ENCODE measurements at places on chromosomes 2 and 18.

DNA sequence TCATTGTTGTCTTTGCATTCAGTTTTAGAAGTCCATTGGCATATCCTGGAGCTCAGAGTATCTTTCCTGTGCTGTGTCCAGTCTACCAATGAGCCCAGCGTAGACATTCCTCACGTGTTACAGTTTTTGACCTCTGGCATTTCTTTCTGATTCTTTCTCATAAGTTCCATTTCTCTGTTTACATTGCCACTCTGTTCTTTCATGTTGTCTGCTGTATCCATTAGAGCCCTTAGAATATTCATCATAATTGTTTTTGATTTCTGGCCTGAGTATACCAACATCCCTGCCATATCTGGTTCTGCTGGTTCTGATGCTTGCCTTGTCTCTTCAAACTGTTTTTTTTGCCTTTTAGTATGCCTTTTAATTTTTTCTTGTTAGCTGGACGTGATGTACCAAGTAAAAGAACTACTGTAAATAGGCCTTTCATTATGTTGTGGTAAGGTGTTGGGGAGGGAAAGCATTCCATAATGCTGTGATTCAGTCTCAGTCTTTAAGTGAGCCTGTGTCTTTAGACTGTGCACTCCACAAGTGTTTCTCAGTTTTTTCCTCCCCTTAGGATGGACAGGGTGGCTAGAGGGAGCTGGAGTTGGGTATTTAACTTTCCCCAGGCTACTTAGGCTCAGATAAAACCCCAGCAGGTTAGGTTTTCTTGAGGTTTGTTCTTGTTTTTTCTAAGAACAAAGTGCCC, 35.6 kb downstream of the CEP192 start:
- DNase-seq, result no peak

DNA sequence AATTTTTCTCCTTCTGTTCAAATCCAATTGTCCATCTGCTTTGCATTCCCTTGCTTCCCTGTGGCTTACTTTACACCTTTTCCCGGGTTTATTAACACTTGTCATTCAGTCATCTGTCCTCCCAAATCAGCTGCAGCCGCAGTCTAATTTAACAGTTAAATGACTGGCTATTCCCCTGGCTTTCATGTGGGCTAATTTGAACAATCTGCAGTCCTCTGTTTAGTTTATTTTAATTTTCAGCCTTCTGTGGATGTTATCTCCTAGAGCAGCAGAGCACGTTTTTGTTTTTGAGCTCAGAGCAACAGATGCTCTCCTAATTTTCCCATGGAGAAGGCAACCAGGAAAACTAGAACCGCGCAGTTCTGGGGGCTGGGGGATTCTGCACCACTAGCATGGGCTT, 55.0 kb downstream of the MEP1B start:
- DNase-seq, result no peak

DNA sequence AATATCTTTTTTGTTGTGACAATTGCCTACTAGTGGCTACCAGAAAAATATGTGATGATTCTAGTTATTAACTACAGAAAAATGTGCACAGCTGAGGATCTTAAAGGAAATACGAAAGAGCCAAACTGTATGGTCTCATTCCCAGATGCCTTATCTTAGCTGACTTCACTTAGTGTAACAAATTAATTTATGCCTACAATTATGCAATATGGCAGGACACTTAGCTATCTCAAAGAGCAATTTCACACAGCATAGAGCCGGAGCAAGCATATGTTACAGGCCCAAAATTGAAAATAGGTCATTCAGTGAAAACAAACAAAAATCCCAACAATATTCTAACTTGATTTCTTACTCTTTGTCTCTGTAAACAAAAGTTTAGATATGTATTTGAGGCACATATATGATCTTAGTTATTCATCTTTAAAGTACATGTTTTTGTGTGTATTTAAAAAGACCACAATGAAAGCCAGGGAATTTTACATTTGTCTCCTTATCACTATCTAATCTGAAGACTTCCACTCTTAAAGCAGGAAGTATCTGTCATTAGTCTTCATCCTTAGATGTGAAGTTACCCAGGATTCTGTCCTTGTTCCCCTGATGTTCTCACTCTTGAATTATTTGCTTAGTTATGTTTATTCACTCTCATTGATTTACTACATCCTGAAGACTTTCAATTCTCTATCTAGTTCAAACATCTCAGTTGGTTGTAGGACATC, 1579.0 kb upstream of the NXPH2 start:
- DNase-seq, result no peak

GRCh38 chr2:70014959-70015358, 53.5 kb upstream of the ASPRV1 start:
- DNase-seq, result no peak

DNA sequence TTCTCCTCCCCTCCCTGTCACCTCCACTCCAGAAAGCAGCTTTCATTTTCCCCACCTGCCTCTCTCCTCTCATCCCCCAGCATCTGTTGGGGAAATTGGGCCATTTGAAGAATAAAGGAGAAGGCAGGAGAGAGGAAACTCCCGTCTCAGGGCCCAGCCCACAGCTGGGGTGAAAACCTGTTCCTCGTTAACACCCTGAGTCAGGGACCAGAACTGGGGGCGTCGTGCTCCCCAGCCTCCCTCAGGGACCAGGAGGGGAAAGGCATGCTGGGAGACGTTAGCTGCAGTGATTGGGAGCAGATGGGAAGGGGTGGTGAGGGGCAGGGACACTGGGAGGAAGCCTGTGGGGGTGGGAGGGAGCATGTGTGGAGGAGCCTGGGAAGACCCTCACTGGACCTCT, 251.3 kb downstream of the DYSF start:
- DNase-seq, result no peak

DNA sequence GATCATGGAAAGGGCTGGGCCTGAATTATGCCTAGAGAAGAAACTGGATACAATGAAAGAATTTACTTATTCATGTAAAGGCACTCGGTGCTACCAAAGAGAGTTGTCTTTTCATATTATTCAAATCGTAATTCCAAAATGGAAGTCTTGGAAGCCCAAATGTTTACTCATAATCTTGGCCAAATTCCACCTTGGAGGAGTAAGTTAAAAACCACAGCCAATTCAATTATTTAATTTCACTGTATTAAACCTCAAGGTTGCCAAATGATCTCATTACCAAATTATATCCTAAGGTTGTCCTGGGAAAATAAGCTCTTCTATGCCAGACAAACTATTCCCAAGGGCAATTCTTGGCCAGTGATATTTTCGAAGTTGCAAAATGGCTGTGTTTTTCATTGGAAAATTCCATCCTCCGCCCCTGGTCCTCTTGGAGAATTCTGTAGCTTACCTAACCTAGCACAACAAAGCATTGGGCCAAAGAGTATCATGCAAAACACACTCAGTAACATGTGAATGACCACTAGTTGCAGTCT, 11.1 kb upstream of the VPS4B start:
- DNase-seq, result peak; percentile 43

DNA sequence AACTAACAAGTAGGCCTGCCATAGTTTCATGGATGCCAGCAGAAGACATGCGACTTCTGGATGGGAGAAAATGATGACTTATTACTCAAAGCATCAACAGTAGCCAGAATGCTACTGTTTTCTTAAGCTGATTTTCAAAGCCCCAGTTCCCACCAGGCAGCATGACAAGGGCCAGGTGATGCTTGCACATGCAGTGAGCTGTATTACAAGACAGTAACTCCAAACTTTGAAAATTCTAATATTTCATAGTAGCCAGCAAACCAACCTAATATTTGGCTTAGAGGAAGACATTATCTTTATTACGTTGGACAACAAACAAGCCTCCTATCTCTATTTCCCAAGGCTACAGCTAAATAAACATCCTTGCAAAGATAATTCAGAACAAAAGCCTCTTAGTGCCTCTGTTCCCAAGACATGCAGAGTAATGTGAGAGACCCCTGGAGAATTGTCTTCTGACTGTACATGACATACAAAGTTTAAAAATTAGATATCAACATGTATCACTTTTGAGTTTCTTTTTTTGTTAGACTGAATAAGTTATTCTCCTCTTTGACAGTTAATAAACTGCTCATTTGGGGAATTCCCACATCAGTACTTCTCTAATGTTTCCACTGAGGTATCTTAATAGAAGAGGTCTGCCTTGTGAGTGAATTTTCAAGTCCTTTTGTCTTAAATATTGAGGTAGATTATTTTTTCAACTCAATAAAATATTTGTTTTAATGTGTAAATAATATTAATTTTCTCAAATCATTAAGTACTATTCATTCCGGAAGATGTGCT, 367.6 kb upstream of the CWC22 start:
- DNase-seq, result no peak

GRCh38 chr18:32386471-32386870, 84.2 kb downstream of the GAREM1 start:
- no peak for DNase-seq

GRCh38 chr2:165745916-165746315, 48.1 kb downstream of the GALNT3 start:
- peak; percentile 15 for DNase-seq

DNA sequence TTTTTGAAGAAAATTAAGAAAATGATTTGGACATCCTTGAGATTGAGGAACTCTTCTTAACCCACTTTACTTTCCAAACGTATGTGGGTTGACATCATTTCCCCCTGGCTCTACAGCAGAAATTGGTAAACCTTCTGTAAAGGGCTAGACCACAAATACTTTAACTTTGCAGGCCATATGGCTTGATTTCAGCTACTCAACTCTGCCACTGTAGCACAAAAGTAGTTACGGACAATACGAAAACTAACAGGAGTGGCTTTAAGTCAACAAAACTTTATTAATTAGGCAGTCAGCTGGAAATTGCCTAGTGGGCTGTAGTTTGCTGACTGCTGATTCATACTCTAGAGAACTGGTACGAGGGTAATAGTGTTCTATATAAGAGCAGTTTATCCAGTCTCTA, 83.2 kb upstream of the DTNB start:
- DNase-seq, result no peak

DNA sequence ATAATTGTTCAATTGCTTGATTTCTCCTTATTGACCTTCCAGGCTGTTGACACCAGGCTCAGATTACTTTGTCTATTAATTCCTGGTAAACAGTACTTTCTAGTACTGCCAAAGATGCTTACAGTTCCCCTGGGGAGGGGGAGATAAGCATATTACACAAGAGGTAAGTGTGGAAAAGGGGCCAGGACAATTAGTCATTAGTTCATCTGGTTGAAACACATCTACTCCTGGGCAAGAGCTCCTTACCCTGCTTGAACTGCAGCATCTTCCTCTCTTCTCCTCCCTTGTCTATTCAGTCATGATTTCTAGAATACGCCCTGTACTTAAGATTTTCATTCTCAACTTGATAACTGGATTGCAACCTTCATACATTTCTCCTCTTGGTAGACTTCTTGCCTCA, 10.4 kb upstream of the SPATS2L start:
- DNase-seq, result no peak

DNA sequence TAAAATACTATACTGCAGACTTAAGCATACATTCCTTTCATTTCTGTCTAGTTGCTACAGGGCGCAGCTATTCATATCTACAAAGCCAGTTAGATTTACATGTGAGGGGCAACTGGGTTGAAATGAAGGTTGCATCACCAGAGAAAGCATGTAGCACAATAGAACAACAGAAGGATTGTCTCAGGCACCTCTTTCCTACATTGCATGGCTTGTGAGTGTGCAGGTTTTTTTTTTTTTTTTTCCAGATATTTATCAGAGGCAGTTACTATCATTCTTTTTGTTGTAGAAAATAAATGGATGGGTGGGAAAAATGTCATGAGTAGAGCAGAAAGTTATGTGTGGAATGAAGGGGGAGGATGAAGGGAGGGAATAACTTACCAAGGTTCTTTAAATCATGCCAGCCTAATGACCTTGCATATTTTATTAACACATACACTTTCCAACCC, 86.8 kb downstream of the ERBB4 start:
- peak; percentile 58 for DNase-seq

GRCh38 chr2:101310834-101311695, 2.6 kb upstream of the RNF149 start:
- no peak for DNase-seq

GRCh38 chr2:55134316-55134706, 84.1 kb upstream of the RTN4 start:
- DNase-seq, result no peak

GRCh38 chr2:121185571-121186074, 99.4 kb downstream of the TFCP2L1 start:
- DNase-seq, result no peak

DNA sequence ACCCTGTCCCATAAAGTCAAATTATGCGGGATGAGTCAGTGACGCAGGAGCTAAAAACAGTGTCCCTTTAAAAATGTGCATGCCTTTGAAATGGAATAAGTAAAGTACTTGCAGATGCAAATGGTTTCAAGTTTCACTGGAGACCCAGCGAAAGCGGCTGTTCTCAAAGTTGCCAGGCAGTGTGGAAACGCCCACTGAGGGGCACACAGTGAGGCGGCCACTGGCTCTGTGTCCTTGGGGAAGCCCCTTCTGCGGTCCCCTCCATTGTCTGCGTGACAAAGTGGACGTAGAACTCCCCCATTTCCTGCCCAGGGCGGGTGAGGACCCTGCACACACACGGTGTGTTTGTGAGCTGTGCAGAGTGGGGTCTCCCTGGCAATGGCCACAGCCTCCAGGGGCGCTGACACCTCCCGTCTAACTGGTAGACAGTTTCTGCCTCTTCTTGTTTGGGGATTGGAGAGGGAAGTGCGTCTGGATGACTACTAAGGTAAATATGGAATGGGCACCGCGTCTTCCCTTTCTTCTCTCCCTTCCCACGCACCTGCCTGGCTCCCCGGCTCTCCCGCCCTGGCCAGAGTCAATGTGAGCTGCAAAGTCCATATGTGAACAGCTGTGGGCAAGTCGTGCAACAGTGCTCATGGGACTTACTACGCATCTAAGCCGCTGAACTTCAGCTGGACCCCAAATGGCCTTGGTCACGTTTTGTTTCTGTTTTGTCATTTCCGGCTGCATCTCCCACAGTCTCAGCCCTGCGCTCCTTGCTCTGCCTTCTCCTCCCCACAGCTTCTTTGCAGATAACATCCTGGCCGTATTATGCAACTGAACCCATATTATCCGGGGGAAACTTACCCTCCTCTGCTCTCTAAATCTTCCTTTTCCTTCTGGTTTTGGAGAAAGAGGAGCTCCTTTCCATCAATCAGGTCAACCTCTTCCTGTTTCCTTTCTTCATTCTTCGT, 33.7 kb upstream of the ZNF516 start:
- DNase-seq, result peak; percentile 64

DNA sequence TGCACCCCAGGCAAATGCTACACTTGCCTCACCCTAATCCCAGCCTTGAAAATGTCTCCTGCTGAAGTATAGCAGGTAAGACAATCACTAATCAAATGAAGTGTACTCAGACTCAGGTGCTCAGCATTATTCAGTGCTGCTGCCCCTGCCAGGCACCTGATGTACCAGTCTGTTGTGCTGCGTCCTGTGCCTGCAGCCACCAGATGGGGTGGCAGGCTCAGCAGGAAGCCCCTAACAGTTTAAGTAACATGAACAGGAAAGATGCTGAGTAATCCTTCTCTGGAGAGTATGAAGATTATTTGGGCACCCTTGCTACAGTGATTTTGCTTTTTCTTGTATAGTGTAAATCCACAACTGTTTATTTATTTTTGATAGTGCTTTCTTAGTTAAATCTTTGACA, 69.1 kb downstream of the TACR1 start:
- no peak for DNase-seq
